Chondrocyte (in vitro differentiated cells): ENCODE measurements at places on chromosomes 3 and 15.
A peak's percentile ranks its signal among the peaks of the same experiment; 100 is the strongest.

- no peak for DNase-seq
Observed at GRCh38 chr3:42732196-42732828, 29.7 kb upstream of the HHATL start.

GRCh38 chr3:27573780-27574437 lies 89.7 kb upstream of the SLC4A7 start:
- no peak for DNase-seq

DNA sequence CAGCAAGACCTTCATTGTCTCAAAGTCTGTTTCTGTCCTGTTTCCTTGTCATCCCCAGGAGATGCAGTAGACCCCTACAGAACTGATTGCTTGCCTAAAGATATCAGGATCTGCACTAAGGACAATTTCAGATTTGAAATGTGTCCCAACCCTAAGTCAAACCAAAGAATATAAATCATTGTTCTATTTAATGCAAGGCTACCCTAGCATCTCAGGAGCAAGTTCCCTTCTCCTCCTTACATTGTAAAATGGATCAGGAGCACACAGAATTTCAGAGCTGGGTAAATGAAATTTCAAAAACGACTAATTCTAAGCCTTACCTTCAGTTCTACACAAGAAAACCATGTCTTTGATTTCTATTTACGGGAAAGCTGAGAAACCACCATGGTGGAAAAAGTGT lies 360.9 kb upstream of the KCNH8 start:
- no peak for DNase-seq

GRCh38 chr3:122299872-122300460 lies 25.1 kb upstream of the CSTA start:
- DNase-seq, result no peak

- no peak for DNase-seq
Observed at GRCh38 chr15:39242345-39242744, 338.5 kb upstream of the THBS1 start.

DNA sequence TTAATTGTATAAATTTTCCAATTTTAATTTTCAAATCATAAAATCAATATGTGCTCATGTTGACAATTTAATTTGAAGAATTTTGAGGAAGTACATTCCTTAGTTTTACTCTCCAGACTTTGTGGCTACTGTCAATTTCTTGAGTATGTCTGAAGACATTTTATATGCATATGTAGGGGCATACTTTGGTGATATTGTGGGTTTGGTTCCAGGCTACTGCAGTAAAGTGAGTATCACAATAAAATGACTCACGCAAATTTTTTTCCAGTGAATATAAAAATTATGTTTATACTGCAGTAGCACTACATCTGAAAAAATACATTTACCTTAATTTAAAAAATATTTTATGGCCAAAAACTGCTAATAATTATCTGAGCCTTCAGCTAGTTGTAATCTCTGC lies 123.2 kb upstream of the PLCL2 start:
- DNase-seq, result no peak

- DNase-seq, result no peak
Observed at GRCh38 chr3:169071003-169071402, 592.5 kb downstream of the MECOM start.

DNA sequence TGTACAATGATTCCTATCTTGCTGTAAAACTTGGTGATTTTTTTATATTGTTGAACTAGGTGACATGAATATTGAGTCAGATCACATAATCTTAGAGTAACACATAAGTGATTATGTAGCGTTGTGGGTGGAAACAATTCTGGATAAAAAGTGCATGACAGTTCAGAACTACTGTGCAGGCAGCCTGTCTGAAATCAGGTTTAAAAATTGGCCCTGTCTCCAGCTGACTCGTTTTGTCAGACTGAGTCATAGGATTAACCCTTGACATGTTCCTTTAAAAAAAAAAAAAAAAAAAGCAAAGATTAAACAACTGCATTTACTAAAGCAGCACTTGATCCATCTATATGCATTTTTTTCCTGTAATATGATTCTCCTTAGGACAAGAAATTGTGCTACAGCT lies 160.0 kb upstream of the CGNL1 start:
- DNase-seq, result no peak

DNA sequence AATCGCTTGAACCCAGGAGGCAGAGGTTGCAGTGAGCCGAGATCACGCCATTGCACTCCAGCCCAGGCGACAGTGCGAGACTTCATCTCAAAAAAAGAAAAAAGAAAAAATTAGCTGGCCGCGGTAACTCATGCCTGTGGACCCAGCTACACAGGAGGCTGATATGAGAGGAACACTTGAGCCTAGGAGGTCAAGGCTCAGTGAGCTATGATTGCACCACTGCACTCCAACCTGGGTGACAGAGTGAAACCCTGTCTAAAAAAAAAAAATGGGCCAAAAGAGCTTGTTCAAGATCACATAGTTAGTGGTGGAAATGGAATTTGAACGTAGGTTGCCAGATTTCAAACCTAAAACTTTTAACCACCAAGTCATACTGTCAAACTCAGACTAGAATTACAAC lies 46.2 kb upstream of the PPP4R2 start:
- DNase-seq, result no peak

DNA sequence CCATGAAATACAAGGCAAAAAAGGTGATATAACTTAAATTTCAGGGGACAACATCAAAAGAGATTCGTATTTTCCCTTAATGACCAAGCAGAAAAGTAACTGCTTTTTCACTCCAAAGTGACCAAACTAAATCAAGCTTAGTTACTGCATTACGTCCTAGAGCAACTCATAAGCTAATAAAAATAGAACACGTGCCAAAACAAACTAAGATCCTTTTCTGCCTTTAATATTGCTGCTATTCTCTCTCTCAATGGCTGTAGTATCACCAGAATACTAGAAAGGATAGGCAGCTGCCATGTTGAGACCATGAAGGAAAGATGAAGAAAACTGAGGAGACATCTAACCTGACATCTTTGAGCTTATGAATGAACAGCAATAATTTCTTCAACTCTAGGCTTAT lies 43.3 kb downstream of the UBXN7 start:
- DNase-seq, result no peak

DNA sequence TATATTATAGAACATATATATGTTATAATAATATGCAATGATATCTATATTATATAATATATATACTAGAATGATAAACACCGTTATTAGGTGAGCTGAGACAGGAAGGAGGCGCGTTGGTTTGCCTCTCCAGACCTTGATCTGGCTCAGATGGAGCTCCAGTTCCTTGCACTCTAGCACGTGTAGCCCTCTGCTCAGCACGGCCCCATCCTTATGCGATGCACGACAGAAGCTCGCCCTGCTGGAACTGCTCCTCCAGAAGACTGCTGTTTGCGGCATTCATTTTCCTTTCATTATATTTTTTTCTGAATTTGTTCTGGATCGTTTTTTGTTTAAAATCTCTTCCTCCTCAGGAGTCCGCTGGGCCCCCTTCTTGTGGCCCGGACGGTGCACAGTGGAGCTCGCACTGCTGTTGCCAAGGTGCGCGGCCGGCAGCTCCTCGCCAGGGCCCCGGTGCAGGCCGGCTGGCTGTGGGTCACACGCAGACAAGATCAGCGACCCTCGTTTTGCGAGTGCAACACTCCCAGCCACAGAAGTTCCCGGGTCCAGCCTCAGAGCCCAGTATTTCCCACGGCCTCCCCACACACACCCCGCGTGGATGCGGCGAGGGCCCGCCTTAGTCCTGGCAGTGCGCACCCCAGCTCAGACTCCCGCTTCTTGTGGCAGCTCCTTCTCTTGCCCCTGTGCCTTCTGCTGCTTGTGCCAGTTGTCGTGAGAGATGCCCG lies 112.2 kb downstream of the CHL1 start:
- peak; percentile 89 for DNase-seq

GRCh38 chr3:174651951-174652350 lies 207.2 kb upstream of the NAALADL2 start:
- no peak for DNase-seq

- DNase-seq, result no peak
Observed at GRCh38 chr15:35921046-35921445, 375.1 kb upstream of the DPH6 start.

- DNase-seq, result no peak
Observed at GRCh38 chr3:15676259-15676658, 74.7 kb downstream of the BTD start.

- no peak for DNase-seq
Observed at GRCh38 chr3:176009256-176009655, 1150.1 kb downstream of the NAALADL2 start.

DNA sequence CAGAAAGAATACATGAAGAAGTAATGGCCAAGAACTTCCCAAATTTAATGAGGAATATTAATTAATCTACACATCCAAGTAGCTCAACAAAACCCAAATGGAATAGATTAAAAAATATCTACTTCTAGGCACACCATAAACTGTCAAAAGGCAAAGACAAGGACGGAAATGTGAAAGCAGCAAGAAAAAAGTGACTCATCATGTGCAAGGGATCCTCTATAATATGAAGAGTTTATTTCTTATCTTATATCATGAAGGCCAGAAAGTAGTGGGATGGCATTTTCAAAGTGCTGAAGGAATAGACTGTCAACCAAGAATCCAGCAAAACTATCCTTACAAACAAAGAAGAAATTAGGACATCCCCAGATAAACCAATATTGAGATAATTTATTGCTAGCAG lies 73.9 kb upstream of the PRICKLE2 start:
- no peak for DNase-seq

GRCh38 chr15:48693484-48693883 lies 48.0 kb upstream of the FBN1 start:
- DNase-seq, result no peak

DNA sequence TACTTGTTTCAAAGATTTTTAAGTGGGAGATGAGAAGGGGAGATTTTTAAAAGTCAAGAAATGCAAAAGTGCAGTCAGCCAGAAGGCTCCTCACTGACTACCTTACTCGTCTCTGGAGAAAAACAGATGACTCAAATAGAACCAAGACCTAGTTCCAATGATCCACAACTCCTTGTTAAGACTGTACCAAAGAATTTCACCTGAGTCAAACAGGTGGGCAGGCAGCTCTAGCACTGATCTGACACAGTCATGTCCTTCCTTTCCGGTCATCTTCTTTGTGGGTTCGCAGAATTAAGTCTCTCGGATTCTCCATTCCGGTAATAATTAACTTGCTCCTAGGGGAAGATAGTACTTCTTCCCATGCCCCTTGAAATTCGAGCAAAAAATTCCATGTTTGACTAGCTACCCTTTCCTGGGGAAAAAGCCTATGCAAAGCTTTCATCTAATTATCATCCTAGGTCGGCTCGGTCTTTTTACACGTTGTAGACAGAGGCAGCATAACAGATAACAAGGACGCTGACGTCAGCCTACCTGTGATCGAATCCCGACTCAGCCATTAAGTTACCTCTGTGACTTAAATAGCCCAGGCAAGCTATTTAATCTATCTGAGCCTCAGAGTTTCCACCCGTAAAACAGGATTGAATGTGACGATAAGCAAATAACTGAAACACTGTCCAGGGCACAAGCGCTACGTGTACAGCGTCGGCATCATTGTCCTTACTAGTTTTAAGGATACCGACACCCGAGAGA lies 758 bp downstream of the SELENOK start:
- DNase-seq, result no peak

DNA sequence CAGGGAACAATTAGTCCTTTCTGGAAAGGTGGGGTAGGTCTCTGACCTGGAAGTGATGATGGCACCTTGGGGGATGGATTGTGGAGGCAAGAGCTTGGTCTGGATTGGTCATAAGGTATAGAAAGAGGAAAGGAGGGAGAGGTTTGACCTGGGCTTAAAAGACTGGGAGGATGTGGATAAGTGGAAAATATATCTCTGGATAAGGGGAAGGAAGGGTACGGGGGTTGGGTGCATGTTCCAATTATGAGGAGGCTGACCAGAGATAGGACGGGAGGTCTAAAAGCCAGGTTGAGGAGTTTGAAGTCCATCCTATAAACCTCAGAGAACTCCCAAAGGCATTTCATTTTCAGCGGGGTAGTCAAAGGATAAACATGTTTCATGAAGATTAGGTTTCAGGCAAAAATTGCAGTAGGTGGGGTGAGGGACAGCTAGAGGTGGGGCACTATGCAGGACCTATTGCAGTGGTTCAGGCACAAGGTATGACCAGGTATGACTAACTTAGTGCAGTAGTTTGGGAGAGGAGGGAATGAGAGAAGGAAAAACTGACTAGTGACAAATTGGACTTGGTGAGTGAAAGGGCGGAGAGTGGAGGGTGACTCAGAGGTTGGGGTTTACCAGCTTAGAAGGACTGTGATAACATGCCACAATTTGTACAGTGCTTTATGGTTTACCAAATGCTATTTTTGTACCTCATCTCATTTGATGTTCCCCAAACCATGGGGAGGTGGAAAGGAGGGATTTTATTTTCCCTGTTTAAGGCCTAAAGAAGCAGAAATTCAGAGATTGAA lies 10.7 kb downstream of the PDE8A start:
- no peak for DNase-seq

DNA sequence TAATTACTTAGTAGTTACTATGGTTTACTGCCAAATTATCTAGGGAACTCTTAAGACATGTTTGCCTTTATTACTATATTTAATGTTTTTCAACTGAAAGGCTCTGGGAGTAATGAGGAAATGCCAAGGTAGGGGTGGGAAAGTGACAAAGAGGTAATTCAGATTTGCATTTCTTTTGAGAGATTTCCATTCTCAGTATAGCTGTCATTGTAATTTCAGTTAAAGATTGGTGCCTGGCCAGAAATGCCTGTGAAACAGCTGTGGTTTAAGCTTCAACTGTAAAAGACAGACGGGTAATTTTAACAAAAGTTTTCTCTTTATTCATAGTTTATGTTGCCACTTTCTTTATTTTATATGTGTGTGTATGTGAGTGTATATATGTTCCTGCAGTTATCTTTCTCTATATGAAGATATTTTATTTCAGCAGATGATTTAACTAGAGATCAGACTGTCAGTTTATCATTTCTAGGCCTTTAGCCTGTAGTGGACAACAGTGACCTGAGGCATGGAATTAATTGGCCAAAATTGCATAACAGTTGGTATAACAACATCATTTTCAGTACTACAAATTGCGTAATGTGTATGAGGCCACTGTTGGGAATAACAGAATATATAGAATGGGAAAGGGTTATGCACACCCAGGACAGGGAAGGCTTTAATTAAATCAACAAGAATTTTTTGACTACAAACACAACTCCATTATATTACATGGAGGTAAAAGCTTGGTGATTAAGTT lies 119.0 kb downstream of the BBX start:
- no peak for DNase-seq

DNA sequence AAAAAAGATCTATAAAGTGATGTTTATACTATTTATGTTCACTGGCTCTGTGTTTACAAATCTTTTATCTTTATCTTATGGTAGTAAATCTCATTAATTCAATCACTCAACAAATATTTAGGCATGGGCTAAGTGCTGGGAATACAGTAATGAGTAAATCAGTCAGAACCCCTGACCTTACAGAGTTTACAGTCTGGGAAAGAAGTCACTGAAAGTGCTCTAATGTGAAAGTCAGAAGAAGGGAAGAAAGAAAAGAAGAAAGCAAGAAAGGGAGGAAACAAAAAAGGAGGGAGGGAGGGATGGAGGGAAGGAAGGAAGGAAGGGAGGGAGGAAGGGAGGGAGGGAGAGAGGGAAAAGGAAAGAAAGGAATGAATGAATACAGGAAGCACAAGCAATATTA lies 96.8 kb upstream of the SOX2 start:
- no peak for DNase-seq

GRCh38 chr15:77870195-77871065 lies 207.1 kb downstream of the TBC1D2B start:
- DNase-seq, result peak; percentile 74
